ENCODE measurements at places on chromosomes 12 and 14.

GRCh38 chr12:122836027-122836921 lies 1.0 kb downstream of the HIP1R start:
- no peak for DNase-seq

- no peak for DNase-seq
Measured at GRCh38 chr12:22408610-22409376, 74.3 kb upstream of the ST8SIA1 start.

DNA sequence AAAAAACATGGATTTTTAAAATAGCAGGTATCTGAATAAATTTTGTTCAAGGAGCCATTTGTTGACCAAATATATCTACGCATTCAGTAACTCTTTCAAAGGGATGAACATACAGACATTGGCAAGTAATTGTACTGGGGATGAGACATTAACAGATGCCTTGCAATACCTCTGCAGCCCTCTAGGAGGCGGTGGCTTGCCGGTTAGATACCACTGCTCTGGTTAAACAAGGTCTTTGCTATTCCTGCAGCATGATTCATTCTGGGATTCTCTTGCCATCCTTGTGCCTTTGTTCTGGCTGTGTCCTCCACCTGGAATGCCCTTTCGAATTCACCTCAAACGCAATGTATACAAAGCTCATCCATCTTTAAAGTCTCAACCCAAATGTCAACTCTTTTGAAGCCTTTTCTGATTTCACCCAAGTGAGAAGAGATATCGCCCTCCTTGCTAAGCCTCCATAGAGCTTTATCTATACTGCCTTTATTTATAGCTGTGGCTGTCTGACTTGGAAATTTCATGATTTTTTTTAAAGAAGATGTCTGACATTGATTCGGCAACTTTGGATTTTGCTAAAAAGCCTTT lies 131.0 kb upstream of the SRRM4 start:
- no peak for DNase-seq

DNA sequence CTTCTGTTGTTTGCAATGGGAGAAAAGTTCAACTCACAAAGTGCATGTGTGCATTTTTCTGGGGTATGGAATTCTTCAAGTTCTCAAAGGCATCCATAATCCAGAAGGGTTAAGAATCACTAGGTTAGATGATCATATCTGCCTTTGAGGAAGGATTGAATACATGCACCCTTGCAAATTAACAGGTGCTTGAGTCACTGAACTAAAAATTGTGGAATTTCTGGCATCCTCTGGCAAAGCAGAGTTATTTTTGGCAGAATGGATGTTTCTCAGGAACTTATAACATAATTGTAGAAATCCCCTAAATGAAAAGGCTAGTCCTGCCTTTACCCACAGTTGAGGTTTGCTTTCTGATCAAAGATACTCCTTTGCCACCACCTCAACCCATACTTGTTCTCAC lies 136.5 kb upstream of the DYRK2 start:
- DNase-seq, result no peak

GRCh38 chr14:75084513-75084912 lies 15.1 kb downstream of the ZC2HC1C start:
- no peak for DNase-seq

DNA sequence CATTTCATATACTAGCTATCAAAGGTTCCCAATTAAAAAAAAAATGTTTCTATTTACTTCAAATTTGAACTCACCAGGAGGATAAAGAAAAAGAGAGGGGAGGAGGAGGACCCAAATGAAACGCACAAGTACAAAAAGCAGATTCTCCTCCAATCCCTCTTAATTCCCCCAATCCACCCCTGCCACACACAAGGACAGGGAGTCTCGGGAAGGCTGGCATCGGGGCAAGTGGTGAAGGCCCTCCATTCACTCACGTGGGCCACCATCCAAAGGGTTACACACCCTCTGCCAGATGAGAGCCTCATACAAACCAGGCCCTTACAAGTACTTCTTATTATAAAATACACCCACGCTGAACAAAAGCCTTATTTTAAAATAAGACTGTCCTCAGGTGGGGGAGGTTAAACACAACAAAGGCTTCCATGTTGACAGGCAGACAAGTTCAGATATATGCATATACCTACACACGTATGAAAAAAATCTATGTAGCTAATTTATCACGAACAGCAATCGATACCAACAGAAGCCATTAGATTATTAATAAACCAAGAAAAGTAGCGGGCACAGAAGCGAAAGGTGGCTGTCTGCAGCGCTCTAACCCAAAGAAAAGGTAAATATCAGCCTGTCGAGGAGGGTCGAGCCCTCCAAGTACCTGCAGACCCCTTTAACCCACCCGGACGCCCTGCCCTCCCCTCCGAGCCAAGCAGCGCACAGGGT lies 1.5 kb downstream of the ATP2B1 start:
- DNase-seq, result no peak

DNA sequence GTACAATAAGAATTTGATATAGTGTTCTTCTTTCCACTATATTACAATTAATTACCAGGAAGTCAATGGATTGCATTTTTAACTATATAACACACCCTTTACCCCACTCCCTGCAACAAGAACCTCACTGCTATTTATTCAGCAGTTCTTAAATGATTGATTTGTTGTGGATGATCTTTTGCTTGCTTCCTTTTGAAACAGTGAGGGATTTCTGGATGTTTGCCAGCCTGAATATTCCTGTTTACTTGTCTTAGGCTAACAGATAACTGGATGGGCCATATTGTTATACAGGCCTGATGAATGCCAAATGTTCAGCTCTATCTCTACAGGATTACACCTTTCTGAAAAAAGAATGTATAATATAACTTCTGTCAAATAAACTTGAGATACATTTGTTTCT lies 497.6 kb downstream of the APAF1 start:
- no peak for DNase-seq

DNA sequence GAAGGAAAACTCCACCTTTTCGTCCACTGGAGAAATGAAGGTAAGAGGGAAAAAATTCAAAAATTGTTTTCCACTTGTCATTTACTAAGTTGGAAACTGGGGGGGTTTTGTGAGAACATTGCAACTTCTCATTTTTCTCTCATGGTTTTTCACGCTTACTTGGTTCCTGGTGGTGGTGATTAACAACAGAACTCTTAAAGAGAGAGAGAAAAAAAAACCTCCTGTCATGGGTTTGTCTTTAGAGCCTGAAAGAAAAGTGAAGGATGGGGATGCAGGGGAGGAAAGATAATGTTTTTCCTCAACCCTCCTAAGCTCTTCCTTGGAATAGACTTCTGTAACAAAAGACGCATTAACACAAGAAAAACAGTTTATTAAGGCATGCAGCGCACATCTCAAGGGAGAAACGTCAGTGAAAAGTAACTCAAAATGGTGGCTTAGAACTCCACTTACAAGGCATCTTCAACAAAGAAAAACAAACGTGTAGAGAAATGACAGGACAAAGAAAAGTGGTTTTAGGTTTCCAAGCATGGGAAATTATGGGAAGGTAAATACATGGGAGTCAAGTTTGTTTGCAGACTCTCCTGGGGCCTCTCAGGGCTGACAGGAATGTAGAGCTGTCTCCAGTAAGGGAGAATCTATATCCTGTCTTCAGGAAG lies 81.9 kb upstream of the ATF7IP start:
- DNase-seq, result peak; percentile 59

DNA sequence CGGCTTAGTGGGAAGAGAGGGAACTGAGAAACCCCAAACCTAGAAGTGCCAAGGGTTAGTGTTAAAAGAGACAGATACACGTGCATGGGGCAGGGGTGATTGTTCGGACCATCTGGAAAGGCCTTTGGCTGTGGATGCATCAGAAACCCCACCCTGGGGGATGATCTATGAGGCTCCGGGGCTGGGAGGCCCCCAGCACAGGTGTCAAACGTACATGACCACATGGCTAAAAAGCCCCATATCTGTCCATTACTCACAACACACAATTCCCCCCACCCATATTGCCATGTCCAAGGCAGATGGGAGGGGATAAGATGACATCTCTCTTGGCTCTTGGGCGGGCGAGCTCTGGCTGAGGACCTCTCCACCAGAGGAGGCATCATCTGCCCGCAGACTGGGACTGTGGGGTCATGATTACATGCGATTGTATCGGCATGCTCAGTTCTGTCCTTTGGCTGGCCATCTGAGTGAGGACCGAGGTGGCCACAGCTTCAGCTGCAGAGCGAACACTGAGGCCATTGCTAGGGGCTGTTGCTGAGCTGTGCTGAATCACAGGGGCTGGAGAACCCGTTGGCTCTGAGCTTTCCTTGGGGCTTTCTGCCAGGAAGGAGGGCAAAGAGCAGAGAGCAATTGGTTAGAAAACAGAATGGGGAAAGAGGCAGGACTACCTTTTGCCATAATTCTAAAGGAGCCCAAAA lies 9.6 kb upstream of the NPFF start:
- no peak for DNase-seq

DNA sequence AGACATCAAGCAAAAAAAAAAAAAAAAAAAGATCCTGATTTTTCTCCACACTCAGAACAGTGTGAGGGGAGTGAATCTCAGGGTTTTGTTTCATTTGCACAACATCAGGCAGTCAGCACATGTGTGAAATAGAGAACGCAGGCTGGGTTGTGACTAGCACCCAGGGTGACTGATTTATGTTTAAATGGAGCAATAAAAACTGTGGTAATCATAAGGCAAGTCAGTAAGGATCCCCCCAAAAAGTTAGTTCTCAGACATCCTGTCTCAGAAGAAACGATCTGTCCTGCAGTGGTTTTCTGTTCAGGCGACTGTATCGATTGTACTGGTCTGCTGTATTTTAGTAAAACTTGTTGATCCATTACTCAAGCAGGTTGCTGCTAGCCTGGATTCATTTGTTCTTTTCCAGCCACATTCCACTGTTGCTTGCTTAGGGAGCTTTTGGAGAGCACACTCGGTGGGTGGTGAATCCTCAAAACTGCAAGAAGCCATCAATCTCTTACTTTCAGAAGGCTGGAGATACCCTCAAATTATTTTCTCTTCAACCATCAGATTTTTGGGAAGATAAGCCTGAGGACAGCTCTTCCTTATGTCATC lies 107.1 kb downstream of the DACT1 start:
- DNase-seq, result no peak

DNA sequence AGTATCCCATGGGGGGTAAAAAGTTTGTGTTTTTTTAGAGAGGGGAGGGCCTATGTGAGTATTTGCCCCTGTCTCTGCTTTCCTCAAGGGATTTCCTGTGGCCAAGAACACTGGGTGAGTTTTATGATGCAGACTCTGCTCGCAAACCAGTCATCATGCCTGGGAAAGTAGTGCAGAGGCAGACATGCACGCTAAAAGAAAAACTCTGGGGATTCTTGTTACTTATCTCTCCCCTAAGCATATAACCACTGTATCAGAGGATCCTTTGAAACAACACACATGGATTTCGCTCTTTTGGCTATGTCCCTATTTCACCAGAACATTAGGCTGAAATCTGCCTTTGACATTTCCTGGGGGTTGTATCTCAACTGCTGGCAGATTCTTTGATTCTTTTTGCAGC lies 1845.8 kb upstream of the SEL1L start:
- DNase-seq, result no peak

- DNase-seq, result peak; percentile 61
Measured at GRCh38 chr12:79689477-79690141, 1.2 kb downstream of the PAWR start.

- no peak for DNase-seq
Measured at GRCh38 chr12:4860741-4861140, 49.0 kb upstream of the KCNA1 start.

- DNase-seq, result no peak
Measured at GRCh38 chr12:120462099-120462640, 7.4 kb downstream of the SRSF9 start.

- peak; percentile 84 for DNase-seq
Measured at GRCh38 chr12:80373666-80374065, 70.4 kb upstream of the PTPRQ start.

- DNase-seq, result peak; percentile 57
Measured at GRCh38 chr12:70366581-70367257, 629 bp downstream of the KCNMB4 start.

DNA sequence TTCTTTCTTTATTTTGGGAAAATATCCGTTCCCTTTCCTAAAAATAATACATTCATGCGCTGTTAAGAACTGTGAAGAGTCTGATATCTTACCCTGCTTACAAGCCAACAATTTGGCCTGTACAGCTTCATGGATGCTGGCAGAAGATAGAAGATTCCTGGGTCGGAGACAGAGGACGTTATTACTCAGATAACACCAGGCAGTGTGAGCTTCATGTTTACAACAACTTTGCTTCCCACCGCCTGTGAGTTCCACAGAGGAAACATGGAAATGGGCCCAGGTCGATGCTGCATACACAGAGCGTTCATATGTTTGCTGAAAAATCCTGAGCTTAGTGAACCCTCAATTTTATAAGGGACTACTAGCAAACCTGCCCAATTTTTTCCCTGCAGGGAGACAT lies 705.6 kb upstream of the SEL1L start:
- no peak for DNase-seq

DNA sequence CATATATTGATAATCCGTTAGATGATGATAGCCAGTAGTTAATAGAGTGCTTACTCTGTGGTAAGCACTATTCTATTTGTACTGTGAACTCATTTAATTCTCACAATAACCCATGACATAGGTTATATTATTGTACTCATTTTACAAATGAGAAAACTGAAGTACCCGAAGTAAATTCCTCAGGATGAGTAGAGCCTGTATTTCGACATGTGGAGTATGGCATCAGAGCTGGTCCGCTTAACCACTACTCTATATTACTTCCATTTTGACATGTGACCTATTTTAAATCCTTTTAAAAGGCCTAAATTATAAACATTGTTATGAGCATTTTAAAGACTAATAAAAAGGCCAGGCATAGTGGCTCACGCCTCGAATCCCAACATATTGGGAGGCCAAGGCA lies 8.0 kb upstream of the RAP1B start:
- no peak for DNase-seq

DNA sequence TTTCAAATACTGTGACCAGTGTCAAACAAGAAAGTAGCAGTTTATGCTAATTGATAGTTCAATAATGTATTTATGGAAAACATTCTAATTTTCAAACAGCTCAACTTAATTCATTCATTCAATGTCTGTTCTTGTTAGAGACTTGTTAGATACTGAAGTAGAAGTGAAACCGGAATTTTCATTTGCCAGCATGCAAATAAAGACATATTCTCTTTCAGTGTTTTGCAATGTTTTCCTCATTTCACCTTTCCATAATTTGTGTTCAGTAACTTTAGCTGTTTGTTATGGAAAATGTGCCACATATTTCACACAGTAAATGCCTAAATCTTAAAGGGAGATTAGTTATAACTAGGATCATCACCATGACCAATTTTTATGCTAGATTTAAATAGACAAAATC lies 21.2 kb downstream of the TAS2R50 start:
- no peak for DNase-seq

GRCh38 chr12:107091989-107092641 lies 1.2 kb downstream of the CRY1 start:
- peak; percentile 31 for DNase-seq

Data from NCI-H510A (cell line).